ENCODE measurements at places on chromosomes 2 and 18.
A peak's percentile ranks its signal among the peaks of the same experiment; 100 is the strongest.

DNA sequence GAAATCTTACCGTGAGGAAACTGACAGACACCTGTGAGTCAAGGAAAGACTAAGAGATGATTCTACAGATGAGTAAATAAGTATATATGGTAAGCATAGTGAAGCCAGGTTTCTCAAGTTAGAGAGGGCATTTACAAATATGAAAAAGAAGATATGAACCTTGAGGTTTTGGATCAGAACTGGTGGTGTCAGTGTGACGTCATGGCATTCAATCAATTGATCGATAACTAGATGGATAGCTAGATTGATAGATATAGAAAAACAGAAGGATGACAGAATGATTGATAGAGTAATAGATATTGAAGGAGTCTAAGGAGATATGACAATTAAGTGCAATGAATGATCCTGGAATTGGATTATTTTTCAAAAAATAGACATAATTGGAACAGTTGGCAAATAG, 350.2 kb upstream of the MC4R start:
- no peak for DNase-seq

- peak; percentile 10 for DNase-seq
Measured at GRCh38 chr18:63518178-63519012, 23.8 kb upstream of the SERPINB12 start.

DNA sequence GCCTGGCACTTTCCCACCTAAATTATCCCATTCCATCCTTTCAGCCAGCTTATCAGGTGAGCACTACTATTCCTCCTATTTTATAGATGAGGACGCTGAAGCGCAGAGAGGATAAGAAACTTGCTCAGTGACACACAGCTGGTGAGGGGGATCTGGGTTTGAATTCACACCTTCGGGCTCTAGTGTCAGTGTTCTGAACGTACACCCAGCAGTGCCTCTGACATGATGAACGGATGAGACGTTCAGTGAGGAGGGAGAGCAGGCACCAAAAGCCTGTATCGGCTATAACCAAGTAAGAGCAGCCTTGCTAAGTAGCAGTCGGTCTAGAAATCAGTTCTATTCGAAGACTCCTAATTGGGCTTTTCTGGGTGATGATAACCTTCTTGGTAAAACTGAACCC, 167.0 kb downstream of the ASB1 start:
- no peak for DNase-seq

- no peak for DNase-seq
Measured at GRCh38 chr2:78701546-78701945, 324.0 kb upstream of the REG3G start.

DNA sequence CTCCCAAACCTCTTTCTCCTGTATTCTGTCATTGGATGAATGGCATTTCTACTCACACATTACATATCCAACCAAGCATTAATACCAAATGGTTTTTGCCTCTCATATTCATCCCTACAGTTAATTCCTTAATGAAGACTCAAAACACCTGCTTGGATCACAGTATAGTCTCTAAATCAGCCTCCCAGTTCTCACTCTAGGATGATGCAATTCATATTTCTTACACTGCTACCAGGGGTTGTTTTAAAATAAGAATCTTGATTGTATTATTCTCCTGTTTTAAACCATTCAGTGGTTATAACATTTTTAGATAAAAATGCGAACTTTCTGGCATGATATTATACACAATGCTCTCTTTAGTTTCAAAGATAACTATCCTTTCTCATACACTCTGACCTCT, 281.4 kb upstream of the ZEB2 start:
- DNase-seq, result no peak

DNA sequence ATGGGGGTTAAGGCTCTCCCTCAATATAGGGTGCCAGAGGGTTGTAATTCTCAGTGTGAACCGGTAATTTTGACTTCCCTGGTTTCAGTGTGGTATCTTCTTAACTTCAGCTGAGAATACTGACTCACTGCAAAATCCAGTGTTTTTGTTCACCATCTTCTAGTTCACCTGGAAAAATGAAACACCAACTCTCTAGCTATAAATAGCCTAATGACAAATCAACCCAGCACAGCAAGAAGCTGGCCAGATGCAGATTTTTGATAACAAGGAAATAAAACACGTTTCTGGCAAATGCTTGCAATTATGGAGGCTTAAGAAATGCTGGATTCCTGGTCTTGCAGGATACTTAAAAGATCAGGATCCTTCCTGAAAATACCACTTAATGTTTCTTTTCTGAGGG, 192.3 kb downstream of the CLIP4 start:
- no peak for DNase-seq

DNA sequence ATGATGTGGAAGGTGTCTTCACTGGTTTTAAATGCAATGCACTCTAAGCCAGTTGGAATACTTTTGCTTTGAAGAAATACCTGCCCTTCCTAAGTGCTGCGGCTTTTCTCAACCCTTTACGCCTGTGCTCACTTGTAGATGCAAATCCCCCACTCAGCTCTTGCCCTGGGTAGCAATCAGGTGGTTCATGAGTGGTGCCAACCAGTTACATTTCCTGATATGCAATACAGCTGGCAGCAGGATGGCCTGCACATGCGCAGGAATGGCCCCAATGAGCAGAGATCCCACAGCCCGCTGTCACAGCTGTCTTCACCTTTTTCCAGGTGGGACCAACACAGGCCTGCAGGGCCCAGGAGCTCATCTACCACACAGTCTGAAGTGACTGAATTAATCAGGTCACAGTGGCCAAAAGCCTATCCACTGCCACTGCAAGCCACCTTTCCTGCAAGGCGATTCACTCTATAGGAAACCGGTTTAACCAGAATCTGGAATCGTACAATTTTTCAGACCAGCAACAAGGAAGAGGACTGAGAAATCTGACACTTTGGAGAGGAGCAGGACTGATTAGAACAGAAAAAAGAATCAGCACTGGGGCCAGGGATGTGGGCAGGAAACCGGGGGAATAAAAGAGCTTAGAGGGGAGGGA, 247.8 kb downstream of the MYT1L start:
- DNase-seq, result no peak

DNA sequence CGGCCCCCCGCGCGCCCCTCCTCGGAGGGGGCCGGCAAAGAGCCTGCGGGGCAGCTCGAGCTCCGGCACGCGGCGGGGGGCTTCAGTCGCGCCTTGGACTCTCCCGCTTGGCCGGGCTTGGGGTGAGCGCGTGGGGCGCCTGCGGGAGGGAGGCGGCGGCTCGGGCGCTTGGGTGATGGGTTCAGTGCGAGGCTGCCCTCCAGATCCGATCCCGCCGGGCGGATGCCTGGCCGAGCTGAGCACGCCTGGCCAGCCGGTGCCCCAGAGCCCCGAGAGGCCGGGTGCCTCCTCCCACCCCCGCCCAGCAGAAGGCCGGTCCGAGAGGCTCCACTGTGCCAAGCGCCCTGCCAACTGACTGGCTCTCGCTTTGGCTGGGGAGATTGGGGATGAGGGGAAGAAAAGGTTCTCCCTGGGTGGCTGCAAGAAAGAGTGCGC, 273 bp upstream of the NXPH2 start:
- no peak for DNase-seq

DNA sequence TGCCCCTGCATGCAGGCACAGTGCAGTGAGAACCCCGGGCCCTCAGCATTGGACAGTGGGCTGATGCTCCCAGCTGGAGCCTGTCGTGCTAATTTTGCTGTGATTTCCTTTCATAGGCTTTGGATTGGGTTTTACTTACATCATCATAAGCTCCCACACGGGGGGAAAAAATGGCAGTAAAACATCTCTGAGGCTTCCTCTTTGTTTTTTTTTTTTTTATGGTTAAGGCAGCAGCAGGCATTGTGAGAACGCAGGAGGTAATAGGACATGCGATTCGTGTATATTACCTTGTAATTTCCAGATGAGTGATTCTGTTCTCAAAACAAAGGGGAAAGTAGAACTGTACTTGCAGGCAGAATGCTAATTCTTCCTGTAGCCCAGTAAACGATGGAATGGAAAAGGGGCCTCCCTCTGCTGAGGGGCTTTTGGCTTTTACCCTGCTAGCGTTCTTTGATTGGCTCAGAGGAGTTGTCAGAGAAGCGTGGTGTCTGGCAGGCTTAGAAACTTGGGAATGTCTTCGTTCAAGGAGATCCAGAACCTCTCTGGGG, 89.7 kb downstream of the NPAS2 start:
- no peak for DNase-seq

GRCh38 chr18:62999392-62999791, 284.1 kb downstream of the PHLPP1 start:
- no peak for DNase-seq

GRCh38 chr2:112661656-112662305, 16.0 kb downstream of the SLC20A1 start:
- DNase-seq, result no peak

DNA sequence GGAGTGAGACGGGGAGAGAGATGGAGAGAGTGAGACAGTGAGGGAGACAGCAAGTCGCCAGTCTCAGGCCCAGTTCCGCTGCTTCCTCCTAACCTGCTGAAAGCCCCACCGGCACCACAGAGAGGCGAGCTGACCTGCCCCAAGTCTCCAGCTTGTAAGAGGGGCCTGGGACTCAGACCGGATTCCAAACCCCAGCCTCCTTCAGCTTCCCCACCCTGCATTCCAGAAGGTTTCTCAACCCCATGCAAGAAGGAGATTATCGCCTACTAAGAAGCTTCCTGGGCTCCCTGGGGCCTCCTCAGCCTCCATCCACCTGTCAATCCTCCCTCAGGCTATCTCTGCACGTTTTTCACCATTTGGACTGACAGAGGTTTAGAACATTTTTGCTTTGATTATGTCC, 173.1 kb upstream of the RAB6C start:
- no peak for DNase-seq

DNA sequence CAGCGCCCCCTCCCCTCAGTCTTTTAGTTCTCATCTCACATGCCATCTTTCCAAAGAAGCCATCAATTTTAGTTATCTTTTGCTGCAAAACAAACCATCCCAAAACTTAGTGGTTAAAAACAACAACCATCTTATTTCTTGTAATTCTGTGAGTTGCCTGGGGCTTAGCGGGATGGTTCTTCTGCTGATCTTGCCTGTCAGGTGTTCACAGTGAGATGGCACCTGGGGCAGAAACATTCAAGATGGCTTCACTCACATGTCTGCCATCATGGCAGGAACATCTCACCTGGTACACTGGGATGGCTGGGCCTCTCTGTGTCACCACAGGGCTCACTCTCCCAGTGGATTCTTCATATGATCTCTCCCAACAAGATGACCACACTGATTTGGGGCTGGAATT, 144.5 kb upstream of the MSH6 start:
- no peak for DNase-seq

GRCh38 chr2:128523457-128523856, 204.8 kb upstream of the HS6ST1 start:
- DNase-seq, result no peak

GRCh38 chr2:68870215-68870614, 982 bp downstream of the BMP10 start:
- no peak for DNase-seq

DNA sequence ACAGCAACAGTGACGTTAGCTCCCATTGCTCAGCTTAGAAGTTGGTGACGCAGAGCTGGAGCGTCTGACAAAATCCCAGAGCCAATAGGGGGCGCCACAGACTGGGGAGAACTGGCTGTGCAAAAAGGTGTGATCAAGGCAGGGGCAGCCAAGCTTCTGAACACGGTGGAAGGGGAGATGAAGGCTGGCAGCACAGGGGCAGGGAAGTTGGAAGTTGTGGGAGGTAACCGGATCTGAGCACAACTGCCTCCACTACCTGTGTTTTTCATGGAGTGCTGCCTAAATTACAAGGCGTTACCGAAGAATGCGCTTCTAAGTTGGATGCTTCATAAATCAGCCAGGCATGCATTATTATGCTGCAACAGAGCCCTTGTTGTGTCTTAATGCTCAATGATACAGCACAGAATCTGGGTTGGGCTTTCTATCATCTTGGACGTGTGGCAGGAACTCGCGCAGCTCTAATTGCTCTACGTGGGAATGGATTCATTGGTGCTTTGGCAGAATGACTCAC, 370.0 kb downstream of the SLC4A3 start:
- DNase-seq, result no peak

GRCh38 chr2:105784589-105784988, 39.9 kb downstream of the NCK2 start:
- no peak for DNase-seq

- no peak for DNase-seq
Measured at GRCh38 chr2:49021271-49021670, 133.0 kb downstream of the FSHR start.

DNA sequence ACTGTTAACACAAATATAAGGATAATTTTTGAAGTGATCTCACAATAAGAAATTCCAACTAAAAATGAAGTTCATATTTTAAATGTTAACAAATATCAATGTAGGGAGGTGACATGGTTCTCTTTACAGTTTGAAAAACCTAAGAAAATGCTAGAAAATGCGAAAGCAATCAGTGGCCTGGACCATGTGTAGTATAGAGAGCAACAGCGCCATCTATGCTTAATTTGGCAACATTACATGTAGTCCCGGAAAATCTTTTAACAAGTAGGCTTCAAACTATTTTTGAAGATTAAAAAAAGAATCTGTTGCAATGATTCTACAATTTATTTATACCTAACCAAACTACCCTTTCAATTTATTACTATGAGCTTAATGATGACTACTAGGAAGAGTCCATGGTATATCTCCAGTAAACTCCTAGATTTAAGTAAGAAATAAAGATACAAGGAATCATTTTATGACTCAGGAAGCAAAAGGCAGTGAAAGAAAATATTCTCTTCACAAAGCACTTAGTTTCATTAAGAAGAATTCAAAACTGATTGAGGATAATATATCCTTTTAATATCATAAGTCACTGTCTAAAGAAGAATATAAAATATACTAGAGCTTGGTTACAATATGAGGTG, 33.3 kb downstream of the NDUFA10 start:
- no peak for DNase-seq

DNA sequence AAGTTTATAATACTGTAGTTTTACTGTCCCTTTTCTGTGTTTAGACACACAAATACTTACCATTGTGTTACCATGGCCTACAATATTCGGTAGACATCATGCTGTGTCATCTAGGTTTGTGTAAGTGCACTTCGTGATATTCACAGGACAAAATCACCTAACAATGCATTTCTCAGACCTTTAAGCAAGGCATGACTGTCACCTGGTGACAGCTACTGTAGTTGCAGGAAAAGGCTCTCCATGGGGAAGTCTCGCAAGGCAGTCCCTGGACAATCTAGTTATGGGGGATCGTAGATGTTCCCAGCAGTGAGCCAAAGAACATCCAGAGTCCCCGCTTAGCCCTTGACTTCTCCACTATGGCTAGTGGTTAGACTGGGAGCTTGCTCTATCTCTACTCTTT, 73.1 kb downstream of the EIF2AK3 start:
- no peak for DNase-seq

Data from stimulated activated CD8-positive, alpha-beta memory T cell treated with anti-CD3 and anti-CD28 coated beads, Interleukin-4, amount 100 ng/mL, for 1 hour (primary cell).